Upper lobe of left lung (tissue), 6 donors: ENCODE measurements at places on chromosomes 1 and 21.

DNA sequence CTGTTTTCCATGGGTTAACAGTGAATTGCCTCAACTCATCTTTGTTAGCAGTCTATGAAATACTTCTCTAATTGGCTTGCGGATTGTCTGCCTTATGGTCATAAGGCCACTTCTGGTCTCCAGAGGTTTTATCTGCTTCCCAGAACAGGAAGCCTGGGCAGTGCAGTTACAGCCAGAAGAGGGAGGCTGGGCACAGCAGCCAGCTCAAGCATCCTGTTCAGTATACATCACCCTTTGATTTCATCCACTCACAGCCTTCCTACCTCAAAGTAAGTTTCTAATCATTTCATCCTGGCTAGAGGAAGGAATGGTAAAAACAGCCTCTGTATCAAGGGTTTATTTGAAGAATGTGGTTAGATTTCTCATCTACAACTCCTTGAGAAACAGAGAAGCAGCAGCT is 311.5 kb upstream of the DEPDC1 start:
- DNase-seq, result no peak

DNA sequence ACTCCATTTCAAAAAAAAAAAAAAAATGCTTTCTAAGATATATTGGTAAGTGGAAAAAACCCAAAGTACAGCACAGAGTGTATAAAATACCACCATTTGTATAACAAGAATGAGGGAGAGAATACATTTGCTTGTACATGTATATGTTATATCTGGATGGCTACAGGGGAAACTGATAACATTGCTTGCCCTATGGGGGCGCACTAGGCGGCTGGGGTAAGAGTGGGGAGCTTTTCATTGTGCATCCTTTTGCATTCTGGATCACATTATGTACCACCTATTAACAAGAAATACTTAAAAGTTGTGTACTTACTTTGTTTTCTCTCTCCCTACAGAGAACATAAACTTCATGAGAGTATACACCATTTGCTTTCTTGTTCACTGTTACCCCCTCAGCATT is 28.6 kb upstream of the OPRD1 start:
- DNase-seq, result no peak

DNA sequence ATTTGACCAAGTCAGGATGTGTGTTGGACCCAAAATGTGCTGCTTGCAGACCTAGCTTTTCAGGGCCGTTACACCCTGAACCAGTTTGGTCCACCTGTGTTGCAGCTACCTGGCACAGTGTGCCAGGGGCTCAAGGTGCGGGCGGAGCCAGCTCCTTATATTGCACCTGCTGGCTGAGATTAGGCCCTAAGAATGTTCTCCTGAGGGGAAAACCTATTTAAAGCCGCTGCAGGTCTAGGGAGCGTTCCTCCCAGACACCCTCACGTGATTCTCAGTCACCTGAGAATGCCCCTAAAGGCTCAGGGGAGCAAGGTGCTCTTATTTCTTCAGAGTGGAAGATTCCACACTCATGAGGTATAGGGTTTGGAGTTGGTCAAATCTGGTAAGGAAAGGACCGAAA is 12.0 kb downstream of the GSTM3 start:
- DNase-seq, result no peak

DNA sequence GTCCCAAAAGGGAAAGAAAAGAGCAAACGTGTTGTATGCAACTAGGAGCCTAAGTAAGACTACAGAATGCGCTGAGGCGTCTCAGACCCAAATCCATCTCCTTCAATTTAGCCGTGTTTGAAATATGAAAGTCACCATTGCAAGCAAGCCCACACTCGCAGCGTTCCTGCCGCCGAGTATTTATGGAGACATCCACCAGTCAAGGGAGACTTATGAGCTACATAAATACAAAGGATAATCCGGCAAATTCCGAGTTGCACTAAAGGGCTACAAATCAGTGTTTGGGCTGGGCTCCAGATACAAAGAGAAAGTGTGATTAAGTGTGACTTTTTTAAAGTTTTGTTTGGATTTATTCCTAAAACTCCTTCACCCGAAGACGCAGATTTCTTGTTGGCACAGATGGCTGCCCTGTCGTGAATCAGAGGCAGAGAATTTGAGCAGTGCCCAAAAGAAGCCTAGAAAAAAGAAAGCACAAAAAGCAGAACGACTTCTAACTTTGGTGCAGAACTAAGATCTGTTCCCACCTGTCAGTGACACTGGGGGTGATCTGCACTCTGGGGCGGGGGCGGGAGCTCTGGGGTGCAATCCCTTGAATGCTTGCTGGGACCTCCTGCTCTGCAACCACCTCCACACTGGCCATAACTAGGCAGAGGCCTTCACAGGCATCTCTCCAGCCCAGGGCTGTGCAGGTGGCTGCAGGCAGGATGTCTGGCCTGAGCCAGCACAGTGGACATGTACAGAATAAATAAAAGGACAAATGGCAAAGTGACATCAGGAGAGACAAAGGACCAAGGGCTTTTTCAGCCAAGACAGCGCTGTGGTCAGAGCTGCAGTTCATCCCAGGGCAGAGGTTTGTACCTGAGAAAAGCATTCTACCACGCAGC is 489.7 kb downstream of the NPHP4 start:
- DNase-seq, result no peak

DNA sequence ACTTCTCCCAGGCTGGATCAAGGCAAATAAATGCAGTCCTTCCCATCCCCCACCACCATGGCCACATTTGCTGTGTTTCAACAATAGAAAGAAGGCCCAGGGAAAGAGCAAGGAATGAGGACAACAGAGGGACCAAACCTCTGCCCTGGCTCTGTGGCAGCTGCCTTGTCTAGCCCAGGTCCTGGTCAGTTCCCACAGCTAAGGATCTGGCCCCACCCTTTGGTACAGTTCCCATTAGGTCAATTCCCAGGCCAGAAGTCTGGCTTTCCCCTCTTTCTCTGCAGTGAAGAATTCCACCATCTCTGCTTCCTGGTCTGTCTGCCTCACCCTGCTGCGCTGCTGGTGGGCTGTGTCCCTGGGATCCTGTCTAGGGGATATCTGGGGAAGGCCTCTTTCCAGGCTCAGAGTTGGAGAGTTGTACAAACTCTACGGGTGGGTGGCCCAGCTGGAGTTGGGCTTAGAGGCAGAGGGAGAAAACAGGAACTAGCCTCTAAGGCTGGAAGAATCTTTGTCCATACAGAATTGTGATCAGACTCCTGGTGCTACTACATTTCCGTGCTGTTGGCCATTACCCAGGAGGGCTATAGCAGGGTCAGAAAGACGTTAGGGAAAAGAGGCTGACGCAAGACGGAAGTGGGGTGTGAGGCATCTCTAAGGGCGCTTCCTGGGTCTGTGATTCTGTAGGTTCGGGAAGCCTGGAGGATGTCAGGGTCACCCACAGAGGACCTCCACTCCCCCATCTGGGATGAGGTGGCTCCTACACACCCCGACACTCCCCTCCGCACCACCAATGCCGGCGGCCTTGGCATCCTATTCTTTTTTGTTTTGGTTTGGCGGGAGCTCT is 953 bp upstream of the NDUFS2 start:
- no peak for DNase-seq
